ENCODE measurements at places on chromosomes 12 and 14.

- no peak for DNase-seq
Measured at GRCh38 chr14:93049315-93049714, 66.4 kb downstream of the ITPK1 start.

DNA sequence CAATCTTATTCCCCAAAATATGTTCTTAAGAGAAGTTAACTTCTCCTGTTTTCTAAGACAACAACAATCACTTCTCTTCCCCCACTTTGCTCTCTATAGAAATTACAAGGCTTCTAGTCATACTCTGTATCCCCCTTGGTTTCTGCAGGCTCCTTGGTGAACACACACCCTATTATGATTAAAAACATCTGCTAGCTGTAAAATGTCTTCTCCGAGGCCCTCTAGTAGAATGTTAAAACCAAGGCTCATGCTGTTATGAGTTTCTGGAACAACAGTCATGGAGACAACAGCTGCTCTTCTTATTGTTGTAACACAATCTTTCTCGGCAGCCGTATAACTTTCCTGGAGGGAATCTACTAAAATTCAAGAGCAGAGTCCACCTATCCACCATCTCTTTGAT, 397.5 kb upstream of the CCDC196 start:
- no peak for DNase-seq

GRCh38 chr14:51395361-51395849, 155.4 kb downstream of the TMX1 start:
- DNase-seq: no peak

DNA sequence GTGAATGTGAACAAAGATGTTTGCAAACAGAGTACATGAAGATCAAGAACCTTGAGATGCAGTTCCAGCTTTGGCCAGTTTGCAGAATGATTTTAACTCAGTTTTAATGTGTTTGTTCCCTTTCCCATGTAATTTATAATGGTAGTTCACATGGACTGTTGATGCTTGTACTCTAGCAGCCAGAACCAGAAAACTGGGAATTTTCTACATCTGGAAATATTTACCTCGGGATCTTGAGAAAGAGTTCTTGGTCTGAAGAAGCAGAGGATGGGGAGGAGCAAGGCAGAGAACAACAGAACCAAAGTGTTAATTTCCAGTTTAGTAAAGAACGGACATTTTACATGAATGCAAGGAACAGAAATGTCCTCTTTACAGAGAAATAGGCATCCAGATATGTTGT, 37.0 kb upstream of the PMCH start:
- no peak for DNase-seq

DNA sequence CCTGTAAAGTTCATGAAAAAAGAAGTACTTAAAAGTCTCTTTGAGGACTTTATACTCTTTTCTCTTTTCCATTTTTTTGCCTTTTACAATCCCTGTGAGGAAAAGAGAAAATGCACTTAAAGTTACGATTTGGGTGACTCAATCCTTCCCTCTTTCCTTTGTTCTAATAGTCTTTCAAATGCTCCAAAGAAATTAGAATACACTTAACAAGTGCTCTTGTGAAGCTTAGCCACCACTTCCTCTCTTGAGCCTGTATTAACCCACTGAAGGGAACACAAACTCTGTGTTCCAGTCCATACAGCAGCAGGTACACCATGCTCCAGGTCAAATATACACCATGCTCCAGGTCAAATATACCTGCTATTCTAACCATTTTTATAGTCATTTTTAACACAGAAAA, 581.1 kb upstream of the MGAT4C start:
- DNase-seq: no peak

- no peak for DNase-seq
Measured at GRCh38 chr14:92635031-92635430, 113.4 kb downstream of the LGMN start.

DNA sequence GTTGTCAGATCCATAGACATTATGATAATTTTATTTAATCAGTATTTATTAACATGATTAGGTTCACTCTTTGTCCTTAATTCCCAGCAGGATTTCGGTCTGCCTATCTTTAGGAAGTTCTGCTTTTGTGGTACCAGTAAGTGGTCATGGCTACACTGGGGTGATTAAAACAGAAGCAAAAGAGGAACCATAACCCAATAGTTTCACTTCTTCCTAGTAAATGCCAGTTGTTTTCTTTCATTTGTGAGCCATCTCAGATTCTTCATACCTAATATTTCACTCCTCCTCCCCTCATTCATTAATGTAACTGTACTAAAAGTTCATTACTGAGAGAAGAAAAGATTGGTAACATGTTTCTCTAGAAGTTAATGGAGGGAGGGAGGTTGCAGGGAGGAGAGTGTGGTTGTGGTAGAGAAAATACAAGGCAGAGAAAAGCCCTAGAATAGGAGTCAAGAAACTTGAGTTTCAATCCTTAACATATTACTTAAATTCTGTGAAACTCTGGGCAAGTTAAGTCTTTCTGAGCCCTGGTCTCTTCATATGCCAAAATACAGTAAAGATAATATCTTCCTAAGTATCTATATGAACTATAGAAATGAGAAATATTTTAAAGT, 101.2 kb downstream of the PEBP1 start:
- DNase-seq: peak; percentile 60

GRCh38 chr14:75238756-75239455, 39.7 kb upstream of the FOS start:
- DNase-seq: peak; percentile 79

DNA sequence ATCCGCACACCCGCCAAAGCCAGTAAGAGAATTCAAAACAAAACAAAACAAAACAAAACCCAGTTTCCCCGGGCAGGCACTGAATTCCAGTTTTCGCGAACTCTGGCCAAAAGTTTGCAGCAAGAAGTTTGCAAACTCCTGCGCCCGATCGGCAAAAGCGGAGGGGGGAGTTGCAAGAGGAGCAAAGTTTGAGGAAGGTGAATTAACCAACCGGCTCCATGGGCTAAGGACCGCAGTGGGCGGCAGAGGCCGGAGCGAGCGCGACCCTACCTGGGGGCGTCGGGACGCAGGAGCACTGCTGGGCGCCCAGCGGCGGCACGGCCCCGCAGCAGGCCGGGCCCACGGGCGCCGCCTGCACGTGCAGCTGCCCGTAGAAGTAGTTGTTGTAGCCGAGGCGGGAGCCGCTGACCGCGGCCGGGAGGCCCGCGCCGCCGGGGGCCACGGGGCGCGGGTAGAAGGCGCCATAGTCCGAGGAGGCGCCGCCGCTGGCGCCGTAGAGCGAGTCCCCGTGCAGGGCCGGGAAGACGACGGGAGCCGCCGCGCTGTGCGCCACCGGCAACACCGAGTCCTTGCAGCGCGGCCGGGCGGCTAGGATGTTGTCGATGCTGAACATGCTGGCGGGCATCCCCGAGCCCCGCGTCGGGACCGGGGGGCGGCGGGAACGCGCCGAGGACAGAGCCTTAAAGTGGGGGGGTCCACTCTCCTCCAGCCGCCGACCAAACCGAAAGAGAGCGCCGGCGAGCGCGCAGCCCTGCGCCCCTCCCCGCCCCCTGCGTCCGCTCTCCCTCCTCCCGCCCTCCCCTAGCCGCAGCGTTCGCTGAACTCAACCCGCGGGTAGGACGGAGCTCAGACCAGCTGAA, at the start of gene GSC:
GSC (minus strand) TSS at position 723 of the 860 bp plus-strand sequence; CDS start at position 625, 98 bp downstream.
- DNase-seq: peak; percentile 52

- DNase-seq: peak; percentile 43
Measured at GRCh38 chr14:20667957-20668356, 16.4 kb upstream of the RNASE4 start.

GRCh38 chr12:88575361-88575970, 4.8 kb downstream of the KITLG start:
- DNase-seq: no peak

GRCh38 chr14:101790232-101790631, 28.7 kb downstream of the PPP2R5C start:
- DNase-seq: peak; percentile 11

DNA sequence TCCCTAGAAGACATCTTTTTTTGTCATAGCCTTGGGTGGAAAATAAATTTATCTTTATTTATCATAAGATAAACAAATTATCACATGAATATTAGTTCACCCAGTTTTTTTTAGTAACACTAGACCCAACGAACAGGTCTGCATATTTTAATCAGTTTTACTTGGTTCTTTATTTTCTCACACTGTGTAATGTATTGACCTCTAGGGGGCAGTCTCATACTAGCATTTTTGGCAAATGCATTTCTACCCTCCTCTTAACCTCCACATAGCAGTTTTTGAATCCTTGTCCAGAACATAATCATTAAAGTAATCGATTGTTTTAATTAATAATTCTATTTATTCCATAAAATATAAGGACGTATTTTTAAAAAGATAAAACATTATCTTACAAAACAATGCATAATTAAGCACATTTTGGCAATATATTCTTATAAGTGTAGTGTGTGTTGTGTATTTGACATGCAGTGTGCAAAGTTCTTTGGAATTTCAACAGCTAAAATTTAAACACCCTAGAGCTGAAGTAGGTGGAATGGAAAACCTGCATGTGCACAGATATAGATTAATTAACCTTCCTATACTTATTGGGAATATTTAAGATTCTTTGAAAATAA, 31.6 kb upstream of the PTPRQ start:
- peak; percentile 78 for DNase-seq

GRCh38 chr14:63231766-63232165, 27.5 kb downstream of the RHOJ start:
- DNase-seq: no peak

DNA sequence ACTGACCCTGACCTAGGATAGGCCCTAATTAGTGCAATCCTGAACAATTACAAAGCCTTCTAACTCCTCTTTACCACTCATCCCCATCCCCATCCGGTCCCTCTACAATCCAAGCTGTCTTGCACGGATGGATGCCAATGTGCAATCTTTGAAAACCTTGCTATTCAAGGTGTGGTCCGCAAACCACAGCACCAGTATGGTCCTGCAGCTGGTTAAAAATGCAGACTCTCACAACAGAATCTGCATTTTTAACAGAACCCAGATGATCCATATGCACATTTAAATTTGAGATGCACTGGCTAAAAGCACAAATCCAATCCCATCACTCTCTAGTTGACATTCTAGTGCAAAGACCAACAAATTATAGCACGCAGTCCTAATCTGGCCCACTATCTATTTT, 230.6 kb upstream of the KRR1 start:
- no peak for DNase-seq

DNA sequence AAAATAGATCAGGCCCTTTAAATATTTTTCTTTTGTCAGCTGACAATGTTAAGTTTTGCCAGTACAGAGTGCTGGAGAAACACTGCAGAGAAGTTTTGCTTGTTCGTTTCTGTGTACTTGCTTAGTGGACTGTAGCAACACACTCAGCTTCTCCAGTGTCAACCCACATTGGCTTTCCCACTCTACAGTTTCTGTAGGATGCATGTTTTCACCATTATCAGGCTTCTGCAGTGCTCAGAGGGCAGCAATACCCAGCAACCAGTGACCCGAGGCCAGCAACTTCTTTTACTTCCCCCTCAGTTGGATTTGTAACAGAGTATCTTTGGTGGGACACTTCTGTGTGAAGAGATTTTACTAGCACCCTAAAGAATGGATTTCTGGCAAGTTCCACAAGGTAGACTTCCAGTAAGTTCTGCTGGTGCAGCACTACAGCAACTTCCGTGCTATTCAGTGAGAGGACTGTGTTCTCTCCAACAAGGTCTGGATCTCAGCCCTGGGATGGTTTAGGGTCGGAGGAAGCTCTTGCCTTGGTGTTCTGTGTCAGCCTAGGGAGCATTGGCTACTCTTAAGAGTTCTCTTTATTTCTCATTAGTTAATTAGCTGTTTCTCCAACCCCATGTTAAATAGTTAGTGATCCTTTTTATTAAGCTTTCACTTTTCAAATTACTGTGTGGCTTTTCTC, 70.4 kb downstream of the FUT8 start:
- no peak for DNase-seq

GRCh38 chr14:99318091-99318958, 46.3 kb upstream of the BCL11B start:
- DNase-seq: no peak

DNA sequence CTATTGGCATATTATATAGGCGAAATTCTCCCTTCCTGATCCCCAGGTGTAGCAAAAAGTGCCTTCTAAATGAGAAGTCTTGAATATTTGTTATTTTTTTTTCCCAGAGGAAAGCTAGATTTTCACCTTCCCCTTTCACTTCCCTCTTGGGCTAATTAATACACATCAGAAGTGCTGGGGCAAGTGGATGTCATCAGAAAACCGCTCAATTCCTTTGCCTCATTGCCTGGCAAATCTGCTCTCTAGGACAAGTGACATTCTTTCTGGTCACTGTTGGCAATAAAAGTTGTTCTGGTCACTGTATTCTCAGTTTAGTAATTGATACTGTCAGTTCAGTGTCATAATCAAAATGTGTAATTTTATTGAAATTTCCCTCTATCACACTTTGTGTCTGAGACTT, 174.5 kb downstream of the ETNK1 start:
- peak; percentile 45 for DNase-seq

DNA sequence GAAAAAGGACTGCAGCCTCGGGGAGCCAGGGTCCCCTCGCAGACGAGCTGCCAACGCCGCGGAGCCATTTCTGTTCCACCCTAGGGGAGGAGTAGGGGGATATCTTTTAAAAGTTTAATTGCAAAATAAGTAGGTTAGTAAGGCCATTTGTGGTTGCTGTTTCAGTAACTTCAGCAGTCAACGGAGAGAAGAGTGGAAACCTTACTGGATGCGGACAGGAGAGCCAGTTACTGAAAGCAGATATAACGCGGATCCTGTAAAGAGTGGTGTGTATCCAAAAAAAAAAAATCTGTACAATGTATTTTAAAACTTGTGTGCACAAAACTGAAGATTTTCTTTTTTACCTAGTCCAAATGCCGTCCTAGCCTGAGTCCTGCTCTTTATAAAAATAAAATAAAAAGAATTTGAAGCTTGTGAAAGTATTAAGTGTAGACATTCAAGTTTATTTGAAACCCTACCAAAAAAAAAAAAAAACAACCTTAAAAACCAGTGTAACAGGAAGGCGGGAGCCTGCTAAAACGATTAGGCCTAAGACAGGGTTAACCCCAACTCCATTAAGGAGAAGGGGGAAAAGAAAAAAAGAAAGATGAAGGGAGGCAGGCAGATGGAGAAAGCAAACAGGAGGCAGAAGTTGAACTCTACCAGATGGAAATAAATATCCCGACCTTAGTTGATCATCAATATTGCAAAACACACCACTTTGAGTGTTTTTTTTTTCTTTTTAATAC, 1.0 kb upstream of the BTG1 start:
- DNase-seq: peak; percentile 29

- DNase-seq: no peak
Measured at GRCh38 chr12:42262271-42262670, 24.2 kb upstream of the YAF2 start.

- DNase-seq: no peak
Measured at GRCh38 chr14:95091581-95091980, 65.7 kb downstream of the DICER1 start.

DNA sequence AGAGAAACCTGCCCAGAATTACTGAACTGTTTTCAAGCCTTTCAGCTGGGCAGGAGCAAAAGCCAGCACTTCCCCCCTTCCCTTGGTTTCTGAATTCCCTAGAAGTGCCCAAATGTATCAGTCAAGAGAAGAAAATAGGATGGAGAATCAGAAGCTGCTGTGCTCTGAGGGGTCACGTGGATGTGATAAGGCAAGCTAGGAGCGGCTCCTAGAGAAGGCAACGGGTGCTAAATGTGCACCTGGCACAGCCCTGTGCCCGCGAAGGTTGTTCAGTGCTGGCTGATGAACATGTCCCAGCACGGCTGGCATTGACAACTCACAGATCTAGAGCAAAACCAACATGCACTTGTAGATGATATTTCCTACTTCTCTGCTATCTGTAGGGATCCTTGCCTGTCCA, 8.3 kb downstream of the EMG1 start:
- DNase-seq: no peak

GRCh38 chr14:38824706-38825105, 278.3 kb downstream of the SEC23A start:
- DNase-seq: no peak

- peak; percentile 64 for DNase-seq
Measured at GRCh38 chr12:10033783-10034545, 3.5 kb downstream of the CLEC9A start.

GRCh38 chr12:39327510-39327909, 115.4 kb downstream of the KIF21A start:
- no peak for DNase-seq
